ENCODE measurements at places on chromosomes 12 and 14.

- no peak for DNase-seq
Observed at GRCh38 chr12:5665615-5666014, 233.7 kb downstream of the NTF3 start.

DNA sequence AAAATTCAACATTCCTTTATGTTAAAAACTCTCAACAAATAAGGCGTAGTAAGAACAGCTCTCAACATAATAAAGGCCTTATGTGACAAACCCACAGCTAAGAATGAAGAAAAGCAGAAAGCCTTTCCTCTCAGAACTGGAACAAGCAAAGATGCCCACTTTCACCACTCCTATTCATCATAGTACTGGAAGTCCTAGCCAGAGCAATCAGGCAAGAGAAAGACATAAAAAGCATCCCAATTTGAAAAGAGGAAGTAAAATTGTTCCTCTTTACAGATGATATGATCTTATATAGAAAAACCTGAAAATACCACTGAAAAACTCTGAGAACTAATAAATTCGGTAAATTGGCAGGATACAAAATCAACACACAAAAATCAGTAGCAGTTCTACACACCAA is 52.1 kb downstream of the STON2 start:
- no peak for DNase-seq

GRCh38 chr12:82952946-82953345 is 266.2 kb downstream of the TMTC2 start:
- DNase-seq = no peak

GRCh38 chr14:92352158-92352985 is 29.4 kb downstream of the SLC24A4 start:
- DNase-seq = no peak

DNA sequence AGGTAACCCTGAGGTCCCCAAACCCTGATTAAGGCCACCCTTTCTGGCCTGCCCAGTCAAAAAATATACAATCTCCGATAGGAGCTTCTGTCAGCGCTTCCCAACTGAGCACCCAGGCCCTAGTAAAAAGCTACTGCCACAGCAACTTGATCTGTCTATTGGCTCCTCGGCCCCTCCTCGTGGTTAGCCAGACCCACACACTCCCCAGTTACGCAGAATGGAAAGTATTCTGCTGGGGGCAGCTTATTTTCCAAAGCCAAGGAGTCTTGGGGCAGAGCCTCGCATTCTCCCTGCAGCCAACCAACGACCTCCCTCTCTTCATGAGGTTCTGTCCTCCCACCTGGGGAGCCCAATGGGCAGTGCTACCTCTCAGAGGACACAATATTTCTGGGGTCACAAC is 32.1 kb downstream of the FMNL3 start:
- no peak for DNase-seq

DNA sequence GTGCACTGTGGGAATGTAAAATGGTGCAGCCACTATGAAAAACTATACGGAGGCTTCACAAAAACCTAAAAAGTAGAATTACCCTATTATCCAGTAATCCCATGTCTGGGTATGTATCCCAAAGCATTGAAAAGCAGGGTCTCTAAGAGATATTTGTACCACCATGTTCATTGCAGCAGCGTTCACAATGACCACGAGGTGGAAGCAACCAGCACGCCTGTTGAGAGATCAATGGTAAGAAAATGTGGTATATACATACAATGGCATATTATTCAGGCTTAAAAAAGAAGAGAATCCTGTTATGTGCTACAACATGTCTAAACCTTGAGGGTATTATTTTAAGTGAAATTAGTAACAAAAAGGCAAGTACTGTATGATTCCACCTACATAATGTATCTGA is 910 bp upstream of the NOPCHAP1 start:
- DNase-seq = no peak

GRCh38 chr14:83042858-83043257 is 1509.2 kb upstream of the SEL1L start:
- DNase-seq = no peak

Data from stimulated activated CD4-positive, alpha-beta T cell treated with anti-CD3 and anti-CD28 coated beads, TNF-alpha, amount 100 ng/mL, for 24 hours (primary cell).